ENCODE measurements at places on chromosomes 7 and 10.

DNA sequence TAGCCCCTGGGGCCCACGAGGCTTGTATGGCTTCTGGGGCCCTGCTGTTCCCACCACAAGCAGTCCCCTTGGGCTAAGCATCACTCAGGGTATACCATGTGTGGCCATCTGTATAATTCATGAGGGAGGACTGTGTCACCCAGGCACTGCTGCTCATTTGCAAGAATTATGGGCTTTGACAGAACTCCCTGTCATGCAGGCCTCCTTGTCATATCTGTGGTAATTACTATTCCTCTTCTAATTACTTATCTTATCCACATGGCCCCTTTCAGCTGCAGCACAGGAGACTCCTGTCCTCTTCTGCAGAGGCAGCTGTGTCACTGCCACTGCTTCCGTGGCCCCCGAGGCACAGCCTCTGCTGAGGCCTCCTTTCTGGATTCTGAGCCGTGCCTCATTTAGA lies 46.3 kb downstream of the LRMDA start:
- no peak for DNase-seq

DNA sequence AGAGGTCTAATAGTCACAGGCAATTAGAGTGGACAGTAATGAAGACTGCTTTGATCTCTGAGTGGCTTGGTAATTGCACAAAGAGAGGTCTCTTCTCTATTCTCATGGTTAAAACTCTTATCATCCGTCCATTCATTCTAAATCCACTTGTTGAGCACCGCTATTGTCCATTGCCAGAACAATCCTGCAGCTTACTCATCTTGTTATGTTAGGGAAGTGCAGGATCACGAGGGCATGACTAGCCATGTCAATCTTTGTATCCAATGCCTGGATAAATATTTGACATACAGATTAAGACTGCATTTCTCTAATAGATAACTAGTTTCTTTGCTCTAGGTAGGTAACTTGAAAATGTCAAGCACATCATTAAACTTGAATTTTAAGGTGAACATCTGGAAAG lies 14.9 kb downstream of the SFTPD start:
- DNase-seq, result no peak

- DNase-seq, result no peak
Measured at GRCh38 chr10:64286533-64286932, 765.3 kb downstream of the REEP3 start.

GRCh38 chr7:118075936-118076335 lies 108.0 kb upstream of the LSM8 start:
- no peak for DNase-seq

- no peak for DNase-seq
Measured at GRCh38 chr10:64648915-64649314, 1127.7 kb downstream of the REEP3 start.

GRCh38 chr10:89535171-89536012 lies at the start of gene SLC16A12:
SLC16A12 (minus strand) TSS chr10:89535594; CDS start chr10:89462578, 73,016 bp downstream.
- no peak for DNase-seq

DNA sequence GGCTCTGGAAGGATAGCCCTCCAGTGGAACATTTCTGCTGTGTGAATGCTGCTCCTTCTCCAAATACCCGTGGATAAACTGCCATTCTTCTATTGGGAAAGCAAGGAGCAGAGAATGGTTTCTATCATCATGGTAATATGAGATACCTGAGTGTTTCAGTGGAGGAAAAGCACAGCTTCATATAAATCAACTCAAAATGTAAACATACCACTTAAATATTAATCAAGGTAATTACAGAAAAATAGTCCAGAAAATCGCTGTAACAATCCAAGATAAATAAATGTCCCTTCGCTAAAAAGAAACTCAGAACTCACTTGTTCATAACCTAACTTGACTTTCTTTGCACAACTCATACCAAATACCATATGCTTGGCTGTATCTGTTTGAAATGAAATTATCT lies 635.8 kb downstream of the PARD3 start:
- no peak for DNase-seq

GRCh38 chr10:114751856-114752255 lies 69.7 kb upstream of the FHIP2A start:
- no peak for DNase-seq

DNA sequence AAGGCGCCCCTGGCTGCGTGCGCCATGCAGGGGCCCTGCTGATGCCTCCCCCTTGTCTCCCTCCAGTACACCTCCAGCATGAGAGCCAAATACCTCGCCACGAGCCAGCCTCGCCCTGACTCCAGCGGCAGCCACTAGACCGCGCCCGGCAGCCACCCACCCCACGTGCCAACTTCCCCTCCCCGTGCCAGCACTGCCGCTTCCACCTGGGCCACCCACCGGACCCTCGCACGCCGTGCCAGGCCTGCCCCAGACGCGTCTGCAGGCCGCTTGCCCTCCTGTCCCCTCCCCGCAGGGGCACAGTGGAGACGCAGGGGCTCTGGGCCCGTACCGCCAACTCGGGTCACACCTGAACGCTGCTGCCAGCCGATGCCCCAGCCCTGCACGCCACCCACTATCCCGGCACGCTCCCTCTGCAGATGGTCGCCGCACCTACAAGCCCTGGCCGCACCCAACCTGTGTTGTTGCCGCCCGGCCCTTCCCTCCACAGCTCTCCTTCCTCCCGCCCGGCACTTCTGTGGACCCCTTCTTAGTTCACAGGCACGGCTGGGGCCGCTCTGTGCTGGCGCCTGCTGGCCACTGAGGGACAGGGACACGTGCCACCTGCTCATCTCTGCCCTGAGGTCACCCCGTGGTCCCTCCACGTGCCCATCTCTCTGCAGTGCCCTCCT lies 26.3 kb upstream of the AMZ1 start:
- DNase-seq, result no peak

DNA sequence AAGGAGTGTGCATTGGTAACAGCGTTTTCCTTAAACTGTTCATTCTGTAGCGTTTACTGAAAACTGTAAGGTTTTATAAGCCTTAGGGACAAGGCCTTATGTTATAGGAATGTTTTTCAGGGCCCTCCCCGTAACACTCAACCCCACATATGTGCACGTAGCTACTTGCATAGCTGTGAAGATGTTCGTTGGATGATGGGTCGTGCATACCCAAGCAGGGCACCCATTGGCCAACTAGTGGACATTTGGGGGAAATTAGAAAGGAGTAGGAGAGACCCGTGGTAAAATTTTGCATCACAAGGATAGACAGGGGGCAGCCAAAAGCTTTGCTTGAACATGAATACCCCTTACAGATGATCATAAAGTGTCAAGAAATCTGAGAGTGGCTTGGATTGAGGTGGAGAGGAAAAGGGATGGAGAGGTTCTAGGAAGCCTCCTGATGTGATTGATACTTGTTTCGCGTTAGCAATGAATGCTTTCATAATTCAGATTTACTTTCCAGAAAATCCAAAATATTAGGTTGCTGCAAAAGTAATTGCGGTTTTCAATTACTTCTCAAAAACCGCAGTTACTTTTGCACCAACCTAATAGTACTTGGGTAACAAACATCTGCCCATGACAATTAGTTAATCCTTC lies 878 bp downstream of the SEC61A2 start:
- no peak for DNase-seq

DNA sequence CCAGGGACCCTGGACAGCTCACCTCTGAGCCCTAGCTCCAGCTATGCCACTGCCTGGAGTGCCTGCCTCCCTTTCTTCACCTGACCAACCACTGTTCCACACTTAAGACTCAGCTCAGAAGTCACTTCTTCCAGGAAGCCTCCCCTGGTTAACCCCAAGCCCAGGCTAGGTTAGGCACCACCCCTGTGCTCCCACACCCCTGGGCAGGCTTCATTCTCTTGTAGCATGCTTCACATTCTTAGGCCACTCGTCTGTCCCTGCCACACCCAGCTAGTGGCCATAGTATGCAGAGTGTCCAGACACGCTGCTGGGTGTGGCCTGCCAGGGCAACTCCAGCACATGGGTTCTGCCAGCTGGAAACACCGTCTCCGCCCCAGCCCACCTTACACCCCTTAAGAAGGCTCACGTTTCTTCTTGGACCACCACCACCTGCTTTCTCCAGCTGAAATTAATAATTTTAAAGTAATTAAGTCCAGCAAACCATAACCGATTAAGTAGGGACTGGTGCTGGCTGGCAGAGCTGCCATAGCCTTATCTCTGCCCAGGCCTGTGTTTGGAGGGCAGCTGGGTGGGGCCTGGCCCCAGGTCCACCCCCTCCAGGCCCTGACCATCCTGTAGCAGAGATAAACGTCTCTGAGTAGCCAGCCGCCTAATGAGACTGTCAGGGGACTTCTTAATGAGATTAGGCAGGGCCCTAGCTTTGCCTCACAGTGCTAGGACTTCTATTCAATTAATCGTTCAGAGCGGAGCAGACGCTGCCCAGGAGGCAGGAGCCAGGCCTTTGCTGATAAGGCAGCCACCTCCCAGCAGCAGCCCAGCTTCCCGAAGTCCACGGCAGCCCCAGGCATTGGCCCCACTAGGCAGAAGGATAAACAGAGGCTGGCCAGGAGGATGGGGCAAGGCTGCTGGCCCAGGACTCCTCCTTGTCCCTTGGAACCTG lies 20.5 kb downstream of the GRID1 start:
- no peak for DNase-seq

DNA sequence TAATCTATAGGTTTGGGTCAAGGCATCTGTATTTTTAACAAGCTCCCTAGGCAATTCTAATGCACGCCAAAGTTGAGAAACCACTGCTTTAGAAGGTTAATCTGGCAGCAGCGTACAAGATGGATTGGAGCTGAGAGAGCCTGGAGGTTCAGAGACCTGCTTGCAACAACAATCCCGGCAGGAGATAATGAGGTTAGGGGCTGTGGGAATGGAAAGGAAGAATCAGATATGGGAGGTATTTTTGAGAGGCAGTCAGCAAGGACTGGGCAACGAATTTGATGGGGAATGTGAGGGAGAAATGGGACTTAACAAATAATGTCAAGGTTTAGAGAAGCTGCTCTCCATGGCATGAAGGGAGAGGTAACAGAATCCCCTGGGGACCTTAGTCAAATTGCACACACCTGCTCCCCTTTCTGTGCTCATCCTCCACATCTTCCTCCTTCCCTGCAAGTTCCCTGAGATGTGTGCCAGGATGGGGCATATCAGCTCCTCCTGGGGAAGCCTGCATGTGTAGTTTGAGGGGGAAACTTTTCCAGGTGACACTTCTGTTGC lies 731.0 kb upstream of the GALNT17 start:
- no peak for DNase-seq

GRCh38 chr10:6395606-6396005 lies 184.5 kb downstream of the PRKCQ start:
- DNase-seq, result no peak
